Stomach (tissue), 19 donors: ENCODE measurements at places on chromosomes 3 and 15.

GRCh38 chr3:59143447-59143846, 93.6 kb upstream of the CFAP20DC start:
- no peak for DNase-seq

DNA sequence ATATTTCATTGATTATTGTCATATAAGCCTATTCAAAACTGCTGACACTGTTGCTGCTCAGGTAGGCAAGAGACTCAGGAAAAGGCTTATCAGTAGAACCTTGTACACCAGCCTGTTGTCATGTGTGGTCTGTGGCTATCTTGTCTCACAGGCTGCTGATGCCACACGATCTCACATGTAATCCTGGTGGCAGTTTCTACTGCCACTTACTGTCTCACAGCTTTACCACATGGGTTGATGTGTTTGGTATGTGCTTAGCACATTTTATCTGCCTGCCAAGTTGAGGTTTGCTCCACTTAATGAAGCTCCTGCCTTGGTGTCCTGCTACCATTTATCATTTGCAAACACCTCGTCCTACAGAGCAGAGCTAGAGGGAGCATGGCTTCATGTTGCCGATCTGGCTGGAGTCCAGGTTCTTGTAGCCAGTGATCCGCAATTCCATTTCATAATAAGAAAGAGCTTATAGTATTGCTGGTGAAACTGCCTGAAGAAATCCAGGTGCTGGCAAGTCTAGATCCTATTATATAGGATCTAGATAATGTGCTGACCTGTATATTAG, 637.9 kb downstream of the NLGN1 start:
- no peak for DNase-seq

DNA sequence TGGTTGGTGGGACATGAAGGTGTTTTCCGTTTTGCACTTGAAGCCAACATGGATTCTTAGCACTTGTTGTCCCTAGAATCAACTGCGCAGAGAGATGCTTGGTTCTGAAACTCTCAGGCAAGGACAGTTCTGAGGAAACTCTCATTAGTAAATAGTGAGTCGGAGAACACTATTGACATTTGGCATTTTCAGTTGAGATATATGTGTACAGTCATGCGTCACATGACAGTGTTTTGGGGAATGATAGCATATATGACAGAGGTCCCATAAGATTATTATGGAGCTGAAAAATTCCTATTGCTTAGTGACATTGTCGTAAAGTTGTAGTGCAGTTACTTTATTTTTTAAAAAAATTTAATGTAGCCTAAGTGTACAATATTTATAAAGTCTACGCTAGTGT, 5.8 kb downstream of the APBA2 start:
- no peak for DNase-seq

DNA sequence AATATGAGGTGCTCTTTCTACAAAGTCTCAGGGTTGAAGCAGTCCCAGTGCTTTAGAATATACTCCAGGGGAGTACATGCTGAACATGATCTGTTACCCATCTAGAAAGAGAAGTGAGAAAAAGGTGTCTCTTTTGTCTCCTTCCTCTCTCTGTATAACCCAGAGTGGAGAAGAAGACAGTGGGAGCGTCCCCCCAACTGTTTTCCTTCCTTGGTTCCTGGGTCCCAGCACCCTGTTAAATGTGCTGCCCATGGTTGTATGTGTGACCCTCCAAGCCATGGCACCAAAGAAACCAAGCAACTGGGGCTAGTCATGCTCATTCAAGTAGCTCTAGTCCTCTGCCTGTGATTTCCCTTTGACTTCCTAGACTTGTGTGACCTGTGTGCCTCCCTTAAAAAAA, 683.7 kb downstream of the TBL1XR1 start:
- DNase-seq = peak; percentile 18

GRCh38 chr3:165983284-165983683, 146.1 kb upstream of the BCHE start:
- DNase-seq = no peak

GRCh38 chr3:182726258-182727142, 66.8 kb upstream of the ATP11B start:
- DNase-seq = no peak

DNA sequence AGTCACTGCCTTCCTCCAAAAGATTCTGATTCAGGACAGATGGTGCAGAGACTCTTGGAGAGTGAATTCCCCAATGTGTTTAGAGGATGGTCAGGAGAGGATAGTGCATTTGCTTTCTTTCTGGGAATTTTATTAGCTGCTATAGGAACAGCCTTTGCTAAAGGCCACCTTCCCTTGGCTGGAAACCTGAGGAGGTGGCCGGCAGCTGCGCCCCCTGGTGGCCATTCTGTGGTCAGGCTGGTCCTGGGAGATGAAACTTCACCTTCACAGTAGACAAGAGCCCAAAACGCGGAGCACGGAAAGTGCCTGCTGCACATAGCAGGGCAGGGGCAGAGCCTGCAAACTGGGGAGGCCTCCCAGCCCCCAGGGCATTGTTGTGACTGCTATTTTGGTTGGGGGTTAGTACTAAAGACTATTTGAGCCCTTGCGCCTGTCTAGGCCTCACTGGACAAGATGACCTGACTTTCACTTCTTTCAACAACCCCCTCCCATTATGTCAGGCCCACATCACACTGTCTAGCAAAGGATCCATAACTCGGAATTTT, 34.3 kb downstream of the SEC22C start:
- DNase-seq = peak; percentile 86

- DNase-seq = no peak
Measured at GRCh38 chr15:92662762-92663161, 7.2 kb upstream of the FAM174B start.

- DNase-seq = peak; percentile 24
Measured at GRCh38 chr3:124916837-124917409, 17.6 kb downstream of the MUC13 start.

GRCh38 chr3:194103983-194104751, 31.8 kb upstream of the HES1 start:
- DNase-seq = peak; percentile 65

DNA sequence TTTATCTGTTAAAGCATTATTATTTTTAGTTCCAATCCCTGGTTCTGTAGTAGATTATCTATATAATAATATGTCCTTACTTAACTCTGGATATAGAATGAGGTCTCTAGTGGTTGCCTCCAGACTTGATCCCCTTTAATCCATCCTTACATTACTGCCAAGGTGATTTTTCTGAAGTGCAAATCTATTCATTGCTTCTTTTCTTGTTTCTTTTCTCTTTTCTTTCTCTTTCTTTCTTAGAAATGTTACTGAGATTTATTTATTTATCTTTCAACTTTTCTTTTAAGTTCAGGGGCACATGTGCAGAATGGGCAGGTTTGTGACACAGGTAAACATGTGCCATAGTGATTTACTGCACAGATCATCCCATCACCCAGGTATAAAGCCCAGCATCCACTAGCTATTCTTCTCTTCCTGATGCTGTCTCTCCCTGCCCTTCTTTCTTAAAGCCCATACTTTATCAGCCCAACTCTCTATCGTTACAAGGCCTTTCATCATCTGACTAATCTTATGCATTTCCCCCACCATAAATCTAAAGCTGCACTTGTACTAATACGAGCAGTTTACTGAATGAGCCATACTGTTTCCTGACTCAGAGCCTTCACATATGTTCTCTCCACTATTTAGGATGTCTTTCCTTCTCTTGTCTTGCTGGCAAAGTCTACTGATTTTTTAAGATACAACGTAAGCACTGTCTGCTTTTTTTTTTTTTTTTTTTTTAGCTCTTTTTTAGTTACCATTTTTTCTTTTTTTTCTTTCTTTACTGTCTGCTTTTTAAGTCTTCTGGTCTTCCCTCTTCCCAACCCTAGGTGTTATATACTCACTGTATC, 4.6 kb downstream of the GLCE start:
- no peak for DNase-seq
